Right ventricle myocardium inferior (tissue), 1 donor: ENCODE measurements at places on chromosomes 6 and 20. TPM values are rescaled to one million over a fixed set of nuclear protein-coding genes. Genes with fewer than 3 reads are reported as not detected.

DNA sequence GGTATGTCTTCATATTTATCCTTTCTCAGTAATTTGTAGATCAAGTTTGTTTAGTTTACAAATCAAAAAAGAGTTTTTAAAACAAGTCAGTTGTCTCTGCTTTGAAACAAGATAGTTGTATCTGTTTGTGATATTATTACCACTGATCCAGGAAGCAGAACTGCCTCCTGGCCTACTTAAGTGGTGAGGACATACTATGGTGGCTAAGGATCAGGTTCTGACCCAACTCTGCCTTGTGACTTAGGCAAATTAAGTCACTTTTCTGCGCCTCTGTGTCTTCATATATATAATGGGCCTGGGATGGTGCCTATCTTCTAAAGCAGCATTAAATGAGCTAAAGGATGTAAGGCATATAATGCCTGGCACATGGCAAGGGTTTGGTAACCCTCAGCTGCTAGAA lies 8.7 kb downstream of the ANKS1A start:
- no peak for DNase-seq

DNA sequence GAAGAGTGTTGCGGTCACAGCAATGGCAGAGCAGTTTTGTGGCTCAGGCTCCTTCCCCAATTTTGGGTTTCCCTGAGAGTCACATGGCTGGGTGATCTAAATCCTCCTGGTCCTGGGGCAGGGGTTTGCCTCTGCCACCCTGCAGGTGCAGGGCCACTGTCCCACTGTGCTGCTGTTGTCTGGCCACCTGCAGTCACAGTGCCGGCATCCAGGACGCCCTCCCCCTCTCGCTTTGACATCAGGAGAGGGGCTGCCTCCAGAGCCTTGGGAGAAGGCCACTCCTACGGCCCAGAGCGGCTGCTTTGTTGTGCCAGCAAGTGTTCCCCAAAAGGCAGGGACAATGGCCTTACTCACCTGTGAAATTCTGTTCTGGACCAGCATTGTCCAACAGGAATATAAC lies 449.0 kb downstream of the QKI start:
- DNase-seq, result no peak

GRCh38 chr6:44143731-44144130 lies 14.9 kb upstream of the CAPN11 start:
- no peak for DNase-seq

DNA sequence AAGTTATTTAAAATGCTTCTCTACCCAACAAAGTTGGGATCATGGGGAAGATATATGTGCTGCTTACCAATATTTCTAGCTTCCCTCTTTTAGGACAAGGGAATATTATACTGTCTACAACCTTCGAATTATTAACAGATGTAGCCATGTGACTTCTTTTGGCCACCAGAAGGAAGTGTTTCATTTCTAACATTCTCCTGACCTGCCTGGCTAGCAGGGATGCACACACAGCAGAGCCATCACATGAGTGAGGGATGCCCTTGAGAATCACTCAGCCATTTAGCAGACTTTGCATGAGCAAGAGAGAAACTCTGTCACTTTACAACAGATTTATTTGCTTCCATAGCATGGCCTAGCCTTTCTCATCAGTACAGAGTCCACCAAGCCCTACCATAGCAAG lies 230.7 kb upstream of the MARCKS start:
- no peak for DNase-seq

GRCh38 chr6:9948678-9949077 lies 466.2 kb downstream of the TFAP2A start:
- DNase-seq, result no peak

DNA sequence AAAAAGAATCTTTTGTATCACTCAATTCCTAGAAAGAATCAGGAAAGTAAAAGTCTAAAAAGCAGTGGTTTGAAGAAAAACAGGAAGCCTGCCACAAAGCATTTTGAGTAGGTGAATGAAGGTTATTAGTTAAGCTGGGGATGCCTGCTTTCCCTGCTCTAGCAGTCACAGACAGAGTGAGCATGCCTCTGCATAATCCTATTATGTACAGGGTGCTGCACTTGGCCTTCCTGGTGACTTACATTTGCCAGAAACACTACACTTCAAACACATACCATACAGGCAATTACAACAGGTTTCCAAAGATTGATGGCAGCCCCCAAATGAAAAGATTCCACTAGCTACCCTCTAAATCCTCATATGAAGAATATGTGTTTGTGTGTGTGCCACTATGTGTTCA lies 130.8 kb downstream of the TPBG start:
- no peak for DNase-seq

GRCh38 chr6:71665931-71666330 lies 220.4 kb upstream of the RIMS1 start:
- DNase-seq, result no peak

- DNase-seq, result no peak
These were observed 41.1 kb downstream of the EPM2A start for GRCh38 chr6:145694083-145694737.

- no peak for DNase-seq
These were observed 55.8 kb downstream of the SOBP start for GRCh38 chr6:107545763-107546162.

LIN28B gene
- total RNA-seq, result not detected

MAP1LC3A gene
- 112 TPM for total RNA-seq

CST2 gene
- total RNA-seq, result not detected
